ENCODE measurements at places on chromosomes 2 and 18.

DNA sequence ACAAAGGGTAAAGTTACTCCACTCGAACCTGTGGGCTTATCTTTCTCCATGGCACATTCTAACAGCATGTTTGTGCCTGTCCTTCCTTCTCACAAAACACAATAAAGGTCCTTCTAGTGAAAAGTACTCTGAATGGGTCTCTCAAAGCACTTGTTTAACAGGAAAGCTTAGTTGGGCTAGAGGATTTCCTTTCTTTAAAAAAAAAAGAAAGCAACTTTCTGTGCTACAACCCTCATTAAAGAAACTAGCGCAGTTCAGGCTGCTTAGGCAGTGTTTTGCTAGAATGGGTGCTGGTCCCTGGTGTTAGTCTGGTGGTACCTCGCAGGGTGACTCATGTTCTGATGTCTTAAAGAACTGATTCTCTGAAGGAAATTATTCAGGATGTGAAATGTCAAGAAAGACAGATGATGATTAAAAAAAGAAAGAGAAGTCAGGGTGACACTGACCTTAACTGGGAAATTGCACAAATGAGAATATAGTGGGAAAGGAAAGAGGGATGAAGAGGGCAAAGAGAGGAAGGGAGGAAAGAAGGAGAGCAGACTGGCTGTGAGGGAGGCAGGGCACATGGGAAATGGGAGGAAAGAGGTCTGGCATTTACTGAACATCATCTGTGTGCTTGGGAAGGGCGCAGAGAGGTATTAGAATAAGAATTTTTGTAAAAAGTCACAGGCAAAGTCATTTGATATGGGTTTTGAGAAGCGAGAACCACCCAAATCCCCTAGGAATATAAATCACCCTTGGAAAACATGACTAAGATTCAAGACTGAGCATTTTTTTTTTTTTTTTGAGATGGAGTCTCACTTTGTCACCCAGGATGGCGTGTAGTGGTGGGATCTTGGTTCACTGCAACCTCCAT lies 74.9 kb downstream of the ATP8B1 start:
- no peaks in the 10 kb centered on the region for H3K27me3 ChIP-seq
- no peaks in the 10 kb centered on the region for H3K36me3 ChIP-seq
- no peak overlapping the region for H3K4me3 ChIP-seq
- peak overlapping the region; percentile 26 for H3K27ac ChIP-seq
- DNase-seq = no peak

DNA sequence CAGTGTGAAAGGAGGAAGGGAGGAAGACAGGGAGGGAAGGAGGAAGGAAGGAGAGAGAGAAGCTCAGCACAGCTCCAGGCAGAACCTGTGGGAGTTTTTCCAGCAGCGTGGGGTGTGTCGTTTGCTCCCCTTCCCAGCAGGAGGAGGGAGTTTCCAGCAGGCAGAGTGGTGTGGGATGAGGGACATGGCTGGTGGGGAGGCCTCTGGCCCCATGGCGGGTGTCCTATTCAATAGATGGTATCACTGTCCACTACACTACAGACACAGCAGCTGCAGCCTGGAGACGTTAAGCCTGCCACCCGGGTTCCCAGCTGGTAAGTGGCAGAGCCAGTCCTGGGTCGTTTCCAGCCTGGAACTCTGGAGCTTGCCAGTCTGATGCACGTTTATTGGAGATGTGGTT lies 44.7 kb downstream of the GLI2 start:
- peaks cover 3% of the 10 kb centered on the region for H3K4me1 ChIP-seq
- no peak overlapping the region for H3K4me3 ChIP-seq
- no peak overlapping the region for H3K27ac ChIP-seq
- peaks cover 3% of the 10 kb centered on the region for H3K27me3 ChIP-seq

GRCh38 chr2:174344716-174345461 lies 10.1 kb downstream of the SP9 start:
- DNase-seq = peak; percentile 18
- no peak overlapping the region for H3K27ac ChIP-seq
- H3K4me3 ChIP-seq = no peak overlapping the region
- peaks cover 34% of the 10 kb centered on the region for H3K27me3 ChIP-seq

GRCh38 chr2:128368437-128369107 lies 49.9 kb upstream of the HS6ST1 start:
- no peaks in the 10 kb centered on the region for H3K36me3 ChIP-seq
- H3K4me3 ChIP-seq = no peak overlapping the region
- H3K27ac ChIP-seq = no peak overlapping the region
- peaks cover 3% of the 10 kb centered on the region for H3K4me1 ChIP-seq

GRCh38 chr2:136319237-136319636 lies 201.3 kb upstream of the CXCR4 start:
- H3K4me3 ChIP-seq = no peak overlapping the region
- no peak overlapping the region for H3K27ac ChIP-seq
- no peaks in the 10 kb centered on the region for H3K4me1 ChIP-seq
- no peak for DNase-seq

- no peaks in the 10 kb centered on the region for H3K36me3 ChIP-seq
- H3K27ac ChIP-seq = no peak overlapping the region
- no peak overlapping the region for H3K4me3 ChIP-seq
- DNase-seq = no peak
Observed at GRCh38 chr2:241011751-241012510, 13.5 kb downstream of the SNED1 start.

- DNase-seq = peak; percentile 29
- no peak overlapping the region for H3K4me3 ChIP-seq
- H3K27me3 ChIP-seq = no peaks in the 10 kb centered on the region
Observed at GRCh38 chr2:140658760-140659692, 1471.8 kb downstream of the LRP1B start.

- no peaks in the 10 kb centered on the region for H3K4me1 ChIP-seq
- H3K36me3 ChIP-seq = no peaks in the 10 kb centered on the region
- H3K27me3 ChIP-seq = no peaks in the 10 kb centered on the region
- H3K4me3 ChIP-seq = no peak overlapping the region
- no peak for DNase-seq
Observed at GRCh38 chr2:225097035-225097434, 54.8 kb upstream of the DOCK10 start.

DNA sequence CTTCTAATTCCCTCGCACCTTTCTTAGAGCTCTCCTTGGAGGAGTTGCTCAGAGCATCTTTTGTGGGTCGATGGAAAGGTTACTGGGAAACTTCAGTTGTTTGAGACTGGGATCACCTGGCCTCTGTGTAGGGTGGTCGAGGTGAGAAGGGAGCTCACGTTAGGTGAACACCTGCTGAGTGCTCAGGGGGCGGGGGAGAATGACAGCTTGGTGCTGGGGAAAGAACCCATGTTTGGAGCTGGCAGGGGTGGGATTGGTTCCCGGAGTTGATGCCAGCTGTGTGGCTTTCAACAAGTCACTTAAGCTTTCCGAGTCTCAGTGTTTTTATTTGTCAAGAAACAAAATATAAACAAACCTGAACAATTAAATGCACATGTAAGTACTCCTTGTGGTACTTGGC lies 122.3 kb downstream of the GLI2 start:
- H3K4me3 ChIP-seq = no peak overlapping the region
- H3K4me1 ChIP-seq = no peaks in the 10 kb centered on the region
- no peaks in the 10 kb centered on the region for H3K36me3 ChIP-seq
- peak; percentile 33 for DNase-seq
- H3K27ac ChIP-seq = no peak overlapping the region

DNA sequence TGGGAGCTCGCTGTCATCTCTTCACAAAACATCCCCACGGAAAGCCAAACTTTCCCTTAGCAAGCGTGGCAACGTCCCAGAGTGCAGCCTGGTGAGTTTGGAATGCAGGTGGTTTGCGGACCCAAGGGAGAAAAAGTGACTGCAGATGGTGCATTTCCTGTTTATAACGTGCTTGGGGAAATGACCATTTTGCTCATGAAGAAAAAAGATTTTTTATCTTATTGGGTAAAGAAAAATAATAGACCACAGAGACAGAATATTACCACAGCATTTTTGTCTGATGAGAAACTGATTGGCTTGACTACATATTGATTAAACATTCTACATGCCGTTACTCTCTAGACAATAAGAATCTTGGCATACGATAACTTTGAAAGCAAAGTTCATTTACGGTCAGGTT lies 136.5 kb downstream of the COPS8 start:
- H3K36me3 ChIP-seq = no peaks in the 10 kb centered on the region
- H3K27ac ChIP-seq = no peak overlapping the region
- peaks cover 2% of the 10 kb centered on the region for H3K4me1 ChIP-seq
- no peaks in the 10 kb centered on the region for H3K27me3 ChIP-seq

- H3K4me3 ChIP-seq = no peak overlapping the region
- no peak for DNase-seq
- no peaks in the 10 kb centered on the region for H3K4me1 ChIP-seq
- no peaks in the 10 kb centered on the region for H3K27me3 ChIP-seq
- H3K27ac ChIP-seq = no peak overlapping the region
Observed at GRCh38 chr18:79405781-79406575, 10.2 kb downstream of the NFATC1 start.

DNA sequence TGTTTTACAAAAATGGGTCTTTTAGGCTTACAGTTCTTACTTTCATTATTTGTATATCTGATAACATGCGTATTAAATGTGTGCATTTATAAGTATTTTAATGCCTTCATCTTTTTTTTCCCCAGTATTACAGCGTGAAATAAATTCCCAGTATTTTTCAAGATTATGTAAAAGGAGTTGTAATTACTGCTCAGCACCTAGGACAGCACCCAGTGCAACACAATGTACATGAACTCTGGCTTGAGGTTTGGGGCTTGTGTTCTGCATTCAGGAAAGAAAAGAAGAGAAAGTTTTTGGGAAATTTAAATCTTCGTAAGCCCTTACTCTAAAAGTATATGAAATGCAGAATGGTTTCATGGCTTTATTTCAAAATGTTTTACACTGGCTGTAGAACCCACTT lies 16.7 kb downstream of the ZNF638 start:
- DNase-seq = peak; percentile 76
- H3K27ac ChIP-seq = no peak overlapping the region
- H3K27me3 ChIP-seq = no peaks in the 10 kb centered on the region
- peaks cover under 1% of the 10 kb centered on the region for H3K4me1 ChIP-seq
- no peak overlapping the region for H3K4me3 ChIP-seq

- DNase-seq = no peak
- H3K4me3 ChIP-seq = peak overlapping the region; percentile 96
- H3K27me3 ChIP-seq = no peaks in the 10 kb centered on the region
- no peaks in the 10 kb centered on the region for H3K36me3 ChIP-seq
- H3K27ac ChIP-seq = peak overlapping the region; percentile 100
Observed at GRCh38 chr2:241314226-241315092, 1.0 kb downstream of the HDLBP start.

- no peak for DNase-seq
- no peak overlapping the region for H3K27ac ChIP-seq
- no peak overlapping the region for H3K4me3 ChIP-seq
- no peaks in the 10 kb centered on the region for H3K4me1 ChIP-seq
Observed at GRCh38 chr2:195031411-195031810, 625.6 kb upstream of the SLC39A10 start.

- no peak for DNase-seq
- peaks cover 1% of the 10 kb centered on the region for H3K4me1 ChIP-seq
- H3K27ac ChIP-seq = no peak overlapping the region
- H3K27me3 ChIP-seq = no peaks in the 10 kb centered on the region
- peaks cover 13% of the 10 kb centered on the region for H3K36me3 ChIP-seq
- no peak overlapping the region for H3K4me3 ChIP-seq
Observed at GRCh38 chr2:60764736-60765534, 8.9 kb downstream of the PAPOLG start.

Data from kidney (tissue), 22 donors.